ENCODE measurements at places on chromosomes 16 and 17. TPM values are rescaled to one million over a fixed set of nuclear protein-coding genes. Genes with fewer than 3 reads are reported as not detected.

DNA sequence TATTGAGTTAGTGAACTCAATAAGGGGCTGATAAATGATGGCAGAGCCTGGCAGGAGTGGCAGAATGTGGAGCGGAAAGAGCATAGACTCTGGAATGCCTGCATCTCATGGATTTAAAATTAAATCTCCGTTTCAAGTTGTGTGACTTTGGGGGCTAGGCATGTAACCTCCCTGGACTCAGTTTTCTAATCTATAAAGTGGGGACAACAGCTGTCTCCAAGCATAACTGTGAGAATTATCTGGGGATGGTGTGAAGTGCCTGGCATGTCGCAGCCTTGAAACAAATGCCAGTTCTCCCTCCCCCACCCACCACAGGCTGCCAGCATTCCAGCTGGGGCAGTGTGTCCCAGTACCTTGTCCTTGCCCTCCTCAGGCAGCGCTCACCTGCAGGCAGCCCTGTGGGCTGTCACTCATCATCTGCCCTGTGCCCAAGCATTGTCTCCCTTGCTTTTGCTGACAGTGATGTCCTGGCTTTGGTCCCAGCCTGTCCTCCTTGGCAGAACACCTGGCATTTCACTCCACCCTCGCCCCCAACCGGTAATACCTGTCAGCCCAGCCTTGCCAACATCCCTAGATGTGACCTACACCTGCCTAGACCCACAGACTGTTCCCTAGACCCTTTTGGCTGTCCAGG, 129.6 kb downstream of the MRM1 start:
- DNase-seq, result peak; percentile 35
- H3K27me3 ChIP-seq, result no peaks in the 10 kb centered on the region
- H3K4me1 ChIP-seq, result no peaks in the 10 kb centered on the region

Gene AKAP1
- 128 TPM for total RNA-seq

Gene DCAKD
- total RNA-seq, result 20.2 TPM

- no peaks in the 10 kb centered on the region for H3K4me1 ChIP-seq
- no peaks in the 10 kb centered on the region for H3K27me3 ChIP-seq
- no peaks in the 10 kb centered on the region for H3K36me3 ChIP-seq
Measured at GRCh38 chr17:35775583-35775982, 14.9 kb downstream of the C17orf50 start.

DNA sequence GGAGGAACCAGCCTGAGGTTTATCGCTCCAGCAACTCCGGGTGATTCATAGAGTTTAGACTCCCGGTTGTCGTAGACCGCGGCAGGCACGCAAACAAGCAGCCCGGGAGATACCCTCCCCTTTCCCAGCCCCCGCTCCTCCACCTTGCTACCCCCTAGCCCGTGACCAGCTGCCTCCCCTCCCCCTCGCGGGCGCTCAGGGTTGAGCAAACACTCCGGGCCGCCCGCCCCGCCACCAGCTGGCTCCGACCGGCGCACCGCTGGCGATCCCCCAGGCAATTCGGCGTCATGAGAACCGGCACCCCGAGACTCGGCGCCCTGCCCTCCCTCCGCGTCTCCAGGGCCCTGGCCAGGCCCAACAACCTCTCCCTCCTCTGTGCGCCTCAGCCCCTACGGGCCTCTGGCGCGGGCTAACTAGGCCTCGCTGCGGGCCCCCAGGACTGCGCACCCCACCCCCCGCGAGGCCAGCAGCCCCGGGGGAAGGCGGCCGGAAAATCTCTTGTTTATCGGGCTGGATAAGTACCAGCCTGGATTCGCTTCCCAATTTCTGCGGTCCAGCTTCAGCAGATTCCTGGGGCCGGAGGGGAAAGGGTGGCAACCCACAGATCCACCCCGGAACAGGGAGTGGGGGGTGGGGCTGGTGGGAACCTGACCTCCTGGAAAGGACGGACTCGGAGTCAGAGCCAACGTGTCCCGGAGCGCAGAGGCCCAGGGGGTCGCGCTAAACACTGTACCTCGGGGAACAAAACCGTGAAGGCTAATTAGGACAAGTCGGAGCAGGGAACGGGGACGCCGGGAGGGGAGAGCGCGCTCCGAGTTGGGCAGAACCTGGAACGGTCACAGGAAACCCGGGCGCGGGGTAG, 951 bp upstream of the GPRC5C start:
- H3K4me1 ChIP-seq, result peaks cover 24% of the 10 kb centered on the region
- H3K27ac ChIP-seq, result peak overlapping the region; percentile 98
- H3K27me3 ChIP-seq, result no peaks in the 10 kb centered on the region
- DNase-seq, result peak; percentile 91
- H3K4me3 ChIP-seq, result peak overlapping the region; percentile 81
- H3K36me3 ChIP-seq, result no peaks in the 10 kb centered on the region

Gene CCL4L2
- 0.96 TPM for total RNA-seq

DNA sequence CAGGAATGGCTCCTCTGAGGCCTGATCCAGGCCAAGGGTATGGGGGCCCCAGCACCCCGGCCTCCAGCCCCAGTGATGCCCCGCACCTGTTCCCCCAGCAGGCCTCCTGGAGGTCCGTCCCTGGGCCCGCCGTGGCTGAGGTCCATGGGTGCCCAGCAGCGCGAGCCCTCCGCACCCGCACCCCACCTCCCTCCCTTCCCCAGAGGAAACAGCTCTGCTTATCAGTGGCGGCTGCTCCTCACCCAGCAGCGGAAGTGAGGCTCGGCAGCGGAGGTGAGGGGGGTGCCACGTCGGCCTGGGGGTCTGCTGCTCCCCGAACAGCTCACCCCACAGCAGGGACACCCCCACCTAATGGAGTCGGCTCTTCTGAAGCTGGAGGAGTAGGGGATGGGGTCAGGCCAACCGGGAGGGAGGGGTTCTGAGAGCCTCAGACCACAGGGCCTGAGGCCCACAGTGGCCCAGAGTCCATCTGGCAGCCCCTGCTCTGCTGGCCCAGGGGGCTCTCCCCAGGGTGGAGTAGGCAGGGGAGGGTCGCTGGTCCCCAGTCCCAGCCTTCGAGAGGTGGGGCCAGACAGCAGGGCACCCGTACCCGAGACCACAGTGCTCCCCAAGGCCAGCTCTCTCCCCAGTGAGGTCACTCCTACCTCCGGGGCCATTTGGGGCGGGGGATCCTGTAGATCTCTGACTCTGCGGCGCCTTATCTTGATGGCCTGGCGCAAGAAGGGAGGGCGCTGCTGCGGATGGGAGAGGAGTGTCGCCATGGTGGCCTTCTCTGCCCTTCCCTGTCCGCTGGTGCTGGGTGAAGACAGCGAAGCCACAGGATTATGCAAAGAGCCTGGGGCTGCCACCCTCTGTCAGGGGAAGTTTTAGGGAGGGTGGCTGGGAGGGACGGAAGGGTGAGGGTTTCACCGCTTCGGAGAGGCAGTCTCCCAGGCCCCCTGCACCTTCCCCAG, at the start of gene UNC13D:
Gene UNC13D (minus strand): TSS at position 828 of the 953 bp plus-strand sequence. CDS start 67 bp downstream, at position 761.
- no peaks in the 10 kb centered on the region for H3K27me3 ChIP-seq
- H3K4me3 ChIP-seq, result peak within 1 kb of the TSS; percentile 26
- peak; percentile 60 for DNase-seq
- peaks cover 10% of the 10 kb centered on the region for H3K36me3 ChIP-seq

GRCh38 chr17:74785096-74785980, 9.2 kb upstream of the NAT9 start:
- H3K36me3 ChIP-seq, result no peaks in the 10 kb centered on the region
- no peak overlapping the region for H3K4me3 ChIP-seq
- DNase-seq, result no peak
- no peaks in the 10 kb centered on the region for H3K4me1 ChIP-seq
- no peak overlapping the region for H3K27ac ChIP-seq

- H3K27ac ChIP-seq, result no peak overlapping the region
- no peaks in the 10 kb centered on the region for H3K36me3 ChIP-seq
- H3K27me3 ChIP-seq, result no peaks in the 10 kb centered on the region
- H3K4me3 ChIP-seq, result no peak overlapping the region
- no peaks in the 10 kb centered on the region for H3K4me1 ChIP-seq
Measured at GRCh38 chr17:68346448-68346847, 55.2 kb downstream of the ARSG start.

DNA sequence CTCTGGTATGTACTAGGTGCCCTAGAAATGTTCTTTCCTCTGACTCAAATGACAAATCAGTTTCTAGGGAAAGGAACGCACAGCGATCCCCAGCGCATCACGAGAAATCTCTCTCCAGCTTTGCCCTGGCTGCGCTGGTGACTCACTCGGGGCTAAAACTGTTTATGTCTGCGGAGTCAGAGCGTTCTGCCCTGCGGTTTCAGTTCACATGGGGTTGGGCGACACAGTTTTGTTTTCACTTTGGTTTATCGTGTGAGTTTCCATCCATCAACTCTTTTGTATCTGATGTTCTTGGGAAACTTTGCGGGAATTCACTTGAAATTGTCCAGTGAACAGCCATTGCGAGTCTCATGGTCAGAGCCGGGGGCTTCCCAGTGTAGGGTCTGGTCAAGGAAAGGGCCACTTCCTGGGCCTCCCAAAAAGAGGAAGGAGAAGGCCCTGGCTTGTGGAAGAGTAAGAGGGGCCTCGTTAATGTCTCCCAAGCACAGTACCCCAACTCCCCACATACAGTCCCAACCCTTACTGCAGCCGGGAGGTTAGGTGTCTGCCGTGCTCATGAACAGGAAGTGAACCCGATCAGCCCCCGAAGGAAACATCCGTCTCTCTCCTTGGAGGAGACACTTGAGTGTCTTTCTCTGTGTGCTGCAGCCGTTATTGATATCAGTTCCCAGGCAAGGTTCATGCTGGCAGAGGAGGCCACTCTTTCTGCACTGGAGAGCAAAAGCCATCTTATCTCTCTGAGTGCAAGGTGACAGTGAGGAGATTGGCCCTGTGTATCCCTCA, 643.2 kb downstream of the WWOX start:
- peaks cover 5% of the 10 kb centered on the region for H3K4me1 ChIP-seq
- H3K36me3 ChIP-seq, result no peaks in the 10 kb centered on the region
- no peak overlapping the region for H3K4me3 ChIP-seq
- no peaks in the 10 kb centered on the region for H3K27me3 ChIP-seq
- peak overlapping the region; percentile 61 for H3K27ac ChIP-seq

DNA sequence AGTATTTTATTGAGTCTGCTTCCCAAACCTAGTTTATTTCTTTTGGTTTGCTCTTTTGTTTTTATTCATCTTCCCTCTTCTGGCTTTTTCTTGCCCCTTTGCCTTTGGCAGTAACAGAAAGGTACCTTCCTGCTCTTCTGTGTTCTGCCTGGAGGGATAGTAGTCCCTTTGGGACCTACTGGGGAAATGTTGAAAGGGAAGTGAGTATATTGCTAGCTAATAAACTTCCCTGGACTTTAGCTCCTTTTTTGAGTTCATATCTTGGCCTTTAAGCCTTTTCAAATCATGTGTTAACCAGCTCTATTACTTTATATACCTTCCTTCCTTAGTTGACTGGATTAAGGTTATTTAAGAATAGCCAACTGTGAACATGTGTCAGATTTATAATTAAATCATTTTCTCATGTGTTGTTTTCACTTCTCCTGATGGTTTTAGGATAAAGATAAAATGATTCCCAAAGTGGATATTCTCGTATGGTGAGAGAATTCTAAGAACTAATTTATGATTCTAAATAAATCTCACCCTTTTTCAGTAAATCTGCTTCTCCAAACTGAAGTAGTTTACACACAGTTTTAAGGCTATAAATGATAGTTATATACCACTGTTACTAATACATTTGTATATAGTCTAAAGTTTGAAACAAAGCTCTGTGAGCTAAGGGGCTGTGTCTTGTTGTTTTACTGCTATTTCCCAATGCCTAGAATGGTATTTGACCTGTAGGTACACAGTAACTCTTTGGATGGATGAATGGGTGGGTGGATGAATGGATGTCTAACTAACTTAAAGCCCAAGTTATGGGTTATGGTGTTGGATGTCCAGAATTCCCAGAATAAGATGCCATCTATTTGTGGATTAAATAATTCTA, 45.7 kb downstream of the OMG start:
- no peaks in the 10 kb centered on the region for H3K4me1 ChIP-seq
- no peak overlapping the region for H3K27ac ChIP-seq
- no peak overlapping the region for H3K4me3 ChIP-seq
- no peaks in the 10 kb centered on the region for H3K27me3 ChIP-seq
- DNase-seq, result no peak

DNA sequence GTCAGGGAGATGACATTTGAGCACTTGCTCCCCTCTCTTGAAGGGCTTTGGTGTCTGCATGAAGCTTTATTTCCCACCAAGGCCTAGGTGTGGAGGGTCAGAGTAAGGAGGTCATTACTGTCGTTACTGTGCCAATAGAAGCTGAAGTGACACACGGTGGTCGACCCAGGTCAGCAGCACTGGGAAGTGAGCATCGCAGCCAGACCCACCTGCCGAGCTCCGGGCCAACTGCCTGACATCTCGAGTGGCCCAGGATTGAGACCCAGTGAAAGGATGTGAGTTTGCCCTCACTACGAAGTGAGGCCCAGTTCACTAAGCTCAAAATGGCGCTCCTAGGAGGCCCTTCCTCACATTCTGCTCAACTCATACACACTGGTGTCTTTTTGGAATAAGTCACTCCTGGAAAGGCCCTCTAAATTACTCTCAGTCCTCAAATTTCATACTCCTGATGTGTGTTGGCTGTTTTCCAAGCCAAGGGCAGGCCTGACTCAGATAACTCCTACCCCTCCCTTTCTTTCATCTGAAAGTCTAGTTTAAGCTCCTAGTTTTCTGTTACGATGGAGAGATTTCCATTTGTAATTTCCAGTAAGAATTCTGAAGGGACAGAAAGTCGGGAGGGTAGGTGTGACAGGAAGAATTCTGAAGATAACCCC, 200.4 kb downstream of the LGALS9B start:
- no peak overlapping the region for H3K4me3 ChIP-seq
- no peaks in the 10 kb centered on the region for H3K4me1 ChIP-seq
- H3K27me3 ChIP-seq, result no peaks in the 10 kb centered on the region
- no peak overlapping the region for H3K27ac ChIP-seq
- no peak for DNase-seq

Gene CRYBA1
- not detected for total RNA-seq

Gene ASGR2
- 0.49 TPM for total RNA-seq

GRCh38 chr17:62827746-62828485, 19.8 kb upstream of the MARCHF10 start:
- no peaks in the 10 kb centered on the region for H3K36me3 ChIP-seq
- no peak overlapping the region for H3K4me3 ChIP-seq
- H3K27ac ChIP-seq, result no peak overlapping the region
- DNase-seq, result no peak
- H3K4me1 ChIP-seq, result no peaks in the 10 kb centered on the region

GRCh38 chr16:49491771-49492761, 118.5 kb downstream of the C16orf78 start:
- H3K4me3 ChIP-seq, result peak overlapping the region; percentile 17
- DNase-seq, result no peak
- no peak overlapping the region for H3K27ac ChIP-seq
- H3K27me3 ChIP-seq, result no peaks in the 10 kb centered on the region
- H3K4me1 ChIP-seq, result no peaks in the 10 kb centered on the region
- H3K36me3 ChIP-seq, result no peaks in the 10 kb centered on the region

Gene HS3ST3B1
- 1.1 TPM for total RNA-seq

GRCh38 chr17:47907932-47908562, 12.0 kb downstream of the SP2 start:
- no peak for DNase-seq
- no peak overlapping the region for H3K27ac ChIP-seq
- no peak overlapping the region for H3K4me3 ChIP-seq
- no peaks in the 10 kb centered on the region for H3K4me1 ChIP-seq
- no peaks in the 10 kb centered on the region for H3K27me3 ChIP-seq

DNA sequence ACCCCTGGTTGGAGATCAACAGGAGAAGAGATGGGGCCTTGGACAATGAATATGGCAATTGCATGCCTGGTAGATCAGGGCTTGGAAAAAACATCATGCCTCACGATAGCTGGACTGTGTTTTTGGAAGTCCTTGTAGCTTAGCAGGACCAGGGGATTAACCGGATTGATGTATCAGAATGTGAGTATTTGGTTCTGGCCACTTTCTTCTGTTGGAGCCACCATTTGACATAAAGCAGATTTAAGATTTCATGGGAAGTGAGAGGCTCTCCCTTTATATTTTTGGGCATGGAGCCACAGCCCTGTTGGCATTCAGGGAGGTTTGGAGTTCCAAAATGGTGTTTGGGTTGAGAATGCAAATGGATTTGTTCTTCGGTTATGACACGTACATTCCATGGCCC, 424.7 kb upstream of the MAF start:
- no peaks in the 10 kb centered on the region for H3K4me1 ChIP-seq
- DNase-seq, result no peak

Gene ARHGAP23
- 14.1 TPM for total RNA-seq
